Stimulated activated CD4-positive, alpha-beta T cell treated with anti-CD3 and anti-CD28 coated beads, Interleukin-1b, Interleukin-23, amount 100 ng/mL, for 1 hour (primary cell): ENCODE measurements at places on chromosomes 11 and 22.
A peak's percentile ranks its signal among the peaks of the same experiment; 100 is the strongest.

- no peak for DNase-seq
Measured at GRCh38 chr11:15742626-15743519, 613.5 kb downstream of the SOX6 start.

DNA sequence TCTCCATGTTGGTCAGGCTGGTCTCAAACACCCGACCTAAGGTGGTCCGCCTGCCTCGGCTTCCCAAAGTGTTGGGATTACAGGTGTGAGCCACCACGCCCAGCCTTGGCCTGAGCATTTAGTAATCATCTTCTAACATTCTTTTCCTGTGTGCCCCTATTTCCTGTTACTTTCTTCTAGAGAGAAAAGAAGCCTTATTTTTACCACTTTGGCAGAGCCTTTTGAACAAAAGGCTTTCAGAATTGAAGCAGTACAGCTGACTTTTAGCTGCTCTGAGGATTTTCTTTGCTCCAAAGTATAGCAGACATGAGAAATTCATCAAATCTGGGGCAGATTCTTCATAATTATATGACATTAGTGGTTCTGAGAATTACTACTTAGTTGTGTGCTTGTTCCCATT lies 13.4 kb downstream of the MORC2 start:
- DNase-seq, result no peak

GRCh38 chr11:33197915-33198727 lies 36.8 kb upstream of the CSTF3 start:
- no peak for DNase-seq

GRCh38 chr11:111934306-111934705 lies 2.8 kb upstream of the DIXDC1 start:
- no peak for DNase-seq

GRCh38 chr11:118911880-118912741 lies 13.6 kb downstream of the BCL9L start:
- DNase-seq, result no peak

DNA sequence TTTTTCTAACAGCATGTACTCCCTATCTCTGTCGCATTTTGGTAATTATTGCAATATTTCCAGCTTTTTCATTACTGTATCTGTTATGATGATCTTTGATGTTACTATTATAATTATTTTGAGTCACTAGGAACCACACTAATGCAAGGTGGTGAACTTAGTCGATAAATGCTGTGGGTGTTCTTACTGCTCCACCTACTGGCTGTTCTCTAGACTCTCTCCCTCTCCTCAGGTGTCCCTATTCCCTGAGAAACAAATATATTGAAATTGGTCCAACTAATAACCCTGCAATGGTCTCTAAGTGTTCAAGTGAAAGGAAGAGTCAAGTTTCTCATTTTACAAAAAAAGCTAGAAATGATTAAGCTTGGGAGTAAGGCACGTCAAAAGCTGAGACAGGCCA lies 10.5 kb downstream of the ARL14EP start:
- no peak for DNase-seq

DNA sequence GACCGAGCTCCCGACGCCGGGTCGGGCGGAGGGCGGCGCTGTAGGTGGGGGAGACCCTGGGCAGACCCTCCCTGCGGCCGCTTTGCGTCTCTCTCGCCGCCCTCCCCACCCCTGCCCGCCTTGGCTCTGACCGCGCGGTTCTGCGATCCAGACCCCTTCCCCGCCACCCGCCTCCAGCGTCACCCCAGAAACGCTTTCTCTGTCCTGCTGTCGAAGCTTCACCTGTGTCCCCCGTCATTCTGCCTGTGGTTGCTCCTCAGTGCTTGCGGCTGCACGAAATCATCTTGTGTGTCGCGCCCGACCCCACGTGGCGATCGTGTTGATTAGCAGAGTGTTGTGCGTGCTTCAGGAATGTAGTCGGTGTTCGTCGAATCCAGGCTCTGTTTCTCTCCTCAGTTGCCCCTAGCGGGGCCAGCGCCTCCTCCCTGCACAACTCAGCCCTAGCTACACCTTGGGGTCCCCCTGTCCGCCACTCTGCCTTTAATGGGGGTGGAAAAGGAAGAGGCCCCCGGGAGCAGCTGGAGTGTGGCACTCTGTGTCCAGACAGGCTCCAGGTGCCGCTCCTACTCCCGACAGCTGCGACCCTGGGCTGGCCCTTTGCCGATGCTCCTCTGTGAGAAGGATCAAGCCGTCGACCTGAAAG lies 851 bp downstream of the PTDSS2 start:
- peak; percentile 53 for DNase-seq

GRCh38 chr11:21511835-21512440 lies 680.9 kb upstream of the ANO5 start:
- DNase-seq, result no peak

- no peak for DNase-seq
Measured at GRCh38 chr11:7501894-7502293, 11.9 kb upstream of the PPFIBP2 start.

DNA sequence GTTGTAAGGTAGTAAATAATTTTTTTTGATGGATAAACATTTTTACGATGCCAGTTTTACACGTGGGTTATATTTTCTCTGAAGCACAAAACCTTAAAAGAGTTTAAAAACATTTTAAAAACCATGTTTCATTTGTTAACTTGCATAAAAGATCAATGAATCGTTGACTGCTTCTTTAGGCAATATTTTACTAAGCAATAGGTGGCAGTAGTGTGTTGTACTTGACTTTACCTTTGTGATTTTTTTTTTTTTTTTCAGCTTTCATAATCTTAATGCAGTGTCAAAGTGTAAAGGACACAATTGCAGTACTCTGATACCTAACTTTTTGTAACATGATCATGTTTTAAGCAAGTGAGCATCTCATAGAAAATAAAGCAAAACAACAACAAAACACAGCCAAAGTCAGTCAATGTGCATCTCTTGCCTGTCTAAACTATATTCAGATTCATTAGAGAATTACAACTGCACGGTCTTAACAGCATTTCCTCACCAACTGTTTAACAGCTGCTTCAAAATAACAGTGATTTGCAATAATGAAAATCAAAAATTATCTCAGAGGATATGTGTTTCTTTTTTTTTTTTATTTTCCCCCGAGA lies 27.7 kb downstream of the DNAJC24 start:
- no peak for DNase-seq

- DNase-seq, result no peak
Measured at GRCh38 chr22:40703174-40703573, 23.9 kb downstream of the MCHR1 start.

DNA sequence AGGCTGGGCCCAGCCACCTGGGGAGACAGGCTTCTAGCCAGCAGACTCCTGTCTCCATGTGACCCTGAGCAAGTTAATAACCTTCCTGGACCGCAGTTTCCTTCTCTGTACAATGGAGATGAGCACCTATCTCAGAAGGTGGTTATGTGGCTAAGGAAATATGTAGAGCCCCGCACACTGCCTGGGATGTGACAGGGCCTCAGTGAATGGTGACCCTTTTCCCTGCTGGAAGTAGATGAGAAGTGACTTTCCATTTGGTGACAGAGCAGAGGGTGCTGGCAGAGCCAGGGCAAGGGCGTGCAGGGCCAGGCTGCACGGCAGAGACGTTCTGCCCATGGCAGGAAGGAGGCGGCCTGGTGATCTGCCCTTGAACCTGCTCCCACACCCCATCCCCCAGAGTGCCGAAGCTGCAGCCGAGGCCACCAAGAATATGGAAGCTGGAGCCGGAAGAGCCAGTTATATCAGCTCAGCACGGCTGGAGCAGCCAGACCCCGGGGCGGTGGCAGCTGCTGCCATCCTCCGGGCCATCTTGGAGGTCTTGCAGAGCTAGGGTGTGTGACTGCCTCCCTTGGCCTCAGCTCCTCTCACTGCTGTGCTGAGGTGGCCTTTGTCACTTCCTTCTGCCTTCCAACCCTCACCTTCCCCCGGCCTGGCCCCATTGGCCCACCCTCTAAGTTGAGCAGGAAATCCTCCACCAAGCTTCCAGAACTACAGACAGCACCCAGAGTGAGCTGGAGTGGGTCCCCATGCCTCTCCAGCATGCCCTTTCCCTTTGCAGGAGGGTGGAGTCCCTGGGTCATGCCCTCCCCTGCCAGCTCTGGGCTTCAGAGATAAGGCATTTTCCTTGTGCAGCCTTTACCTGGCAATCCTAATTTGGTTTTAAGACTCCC lies 13.2 kb downstream of the TKFC start:
- DNase-seq, result no peak
